Stimulated activated CD4-positive, alpha-beta T cell treated with anti-CD3 and anti-CD28 coated beads, TNF-alpha, amount 100 ng/mL, for 1 hour (primary cell): ENCODE measurements at places on chromosomes 6 and 20.

DNA sequence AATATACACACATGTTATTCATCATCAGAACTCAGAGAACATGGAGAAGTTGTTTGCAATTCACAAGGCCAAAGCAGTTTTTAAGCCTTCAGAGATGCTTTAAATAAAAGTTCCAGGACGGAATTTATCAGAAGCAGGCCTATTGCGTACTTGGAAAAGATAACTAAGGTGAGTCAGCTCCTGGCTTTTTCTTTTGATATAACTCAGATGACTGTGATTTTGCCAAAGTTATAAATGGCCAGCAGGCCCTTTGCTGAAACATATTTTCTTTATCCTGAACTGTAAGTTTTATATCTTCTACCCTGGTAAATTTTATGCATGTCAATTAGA lies 55.0 kb upstream of the PLCB1 start:
- no peak for DNase-seq

GRCh38 chr6:43271103-43271815 lies 26.8 kb upstream of the SLC22A7 start:
- DNase-seq = no peak

DNA sequence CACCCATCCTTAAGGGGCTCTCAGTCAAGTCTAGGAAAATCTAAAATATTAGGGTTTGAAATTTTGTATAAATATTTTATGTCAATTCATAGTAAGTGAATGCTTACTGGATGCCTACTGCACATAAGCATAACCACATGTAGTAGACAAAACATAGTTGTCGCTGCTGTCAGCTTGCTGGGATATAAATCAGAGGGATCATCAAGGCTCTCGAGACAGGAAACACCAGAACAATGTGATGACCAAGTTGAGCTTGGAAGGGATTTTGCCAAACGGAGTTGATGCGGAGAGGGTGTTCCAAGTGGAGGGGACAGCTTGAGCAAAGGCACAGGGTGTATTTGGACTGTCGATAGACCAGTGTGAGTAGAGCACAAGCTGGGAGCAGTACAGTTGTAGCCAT lies 105.8 kb upstream of the SUPT3H start:
- DNase-seq = no peak

DNA sequence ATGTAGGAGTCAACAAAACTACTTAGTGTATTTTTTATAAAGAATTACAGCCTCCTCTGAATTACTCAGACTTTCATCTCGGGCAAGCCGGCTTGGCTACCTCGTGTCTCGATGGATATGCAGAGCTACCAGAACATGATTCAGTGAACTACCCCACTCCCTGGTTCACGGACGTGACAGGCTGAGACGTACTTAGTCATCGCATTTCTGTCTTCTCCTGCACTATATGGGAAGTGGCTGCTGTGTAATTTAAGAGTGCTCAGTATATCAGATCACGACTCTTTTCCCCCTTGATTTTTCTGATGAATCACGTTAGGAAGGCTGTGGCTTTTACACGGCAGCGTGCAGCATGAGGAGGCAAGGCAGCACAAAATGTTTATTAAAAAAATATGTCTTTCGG lies 302.7 kb upstream of the ZFP64 start:
- DNase-seq = peak; percentile 14

DNA sequence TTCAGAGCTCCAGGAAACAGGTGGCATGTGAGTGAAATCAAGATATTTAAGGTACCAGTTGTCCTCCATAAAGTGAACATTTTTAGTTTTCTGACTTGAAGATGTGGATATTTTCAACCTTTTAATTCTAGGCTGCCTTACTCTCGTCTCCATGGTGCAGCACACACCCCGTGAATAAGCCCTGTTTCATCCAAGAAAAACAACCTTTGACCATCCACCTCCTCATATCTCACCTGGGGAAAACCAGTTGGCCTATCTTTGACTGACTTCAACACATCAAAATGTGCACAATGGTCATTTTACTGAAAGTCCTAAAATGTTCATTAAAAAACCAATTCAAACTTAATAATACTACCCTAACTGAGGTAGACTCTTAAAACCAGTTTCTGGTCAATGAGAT lies 73.8 kb upstream of the CD2AP start:
- no peak for DNase-seq
